ENCODE measurements at places on chromosomes 5 and 9.

- no peak for DNase-seq
Measured at GRCh38 chr5:141574122-141574510, 44.7 kb downstream of the DIAPH1 start.

GRCh38 chr9:77469515-77470231, 178.4 kb downstream of the GNA14 start:
- no peak for DNase-seq

DNA sequence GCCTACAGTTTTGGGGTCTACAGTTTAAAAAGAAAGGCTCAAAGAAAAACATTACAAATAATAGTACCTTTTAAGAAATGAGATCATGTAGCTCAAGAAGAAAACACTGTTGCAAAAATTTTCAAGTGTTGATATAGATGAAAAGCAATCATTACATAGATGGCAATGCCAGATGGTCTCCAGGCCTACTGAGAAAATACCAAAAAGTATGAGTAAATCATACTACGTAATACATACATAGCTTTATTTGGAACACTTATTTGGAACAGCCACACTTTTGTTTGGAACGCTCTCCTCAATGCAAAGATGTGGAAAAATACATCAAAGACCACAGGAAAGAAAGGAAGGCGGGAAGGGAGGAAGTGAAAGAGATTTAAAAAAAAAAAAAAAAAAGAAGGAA, 44.1 kb downstream of the MARCHF11 start:
- no peak for DNase-seq

GRCh38 chr5:40428126-40428525, 251.6 kb upstream of the PTGER4 start:
- DNase-seq, result no peak

- peak; percentile 32 for DNase-seq
Measured at GRCh38 chr9:91101611-91102168, 260.0 kb downstream of the AUH start.

DNA sequence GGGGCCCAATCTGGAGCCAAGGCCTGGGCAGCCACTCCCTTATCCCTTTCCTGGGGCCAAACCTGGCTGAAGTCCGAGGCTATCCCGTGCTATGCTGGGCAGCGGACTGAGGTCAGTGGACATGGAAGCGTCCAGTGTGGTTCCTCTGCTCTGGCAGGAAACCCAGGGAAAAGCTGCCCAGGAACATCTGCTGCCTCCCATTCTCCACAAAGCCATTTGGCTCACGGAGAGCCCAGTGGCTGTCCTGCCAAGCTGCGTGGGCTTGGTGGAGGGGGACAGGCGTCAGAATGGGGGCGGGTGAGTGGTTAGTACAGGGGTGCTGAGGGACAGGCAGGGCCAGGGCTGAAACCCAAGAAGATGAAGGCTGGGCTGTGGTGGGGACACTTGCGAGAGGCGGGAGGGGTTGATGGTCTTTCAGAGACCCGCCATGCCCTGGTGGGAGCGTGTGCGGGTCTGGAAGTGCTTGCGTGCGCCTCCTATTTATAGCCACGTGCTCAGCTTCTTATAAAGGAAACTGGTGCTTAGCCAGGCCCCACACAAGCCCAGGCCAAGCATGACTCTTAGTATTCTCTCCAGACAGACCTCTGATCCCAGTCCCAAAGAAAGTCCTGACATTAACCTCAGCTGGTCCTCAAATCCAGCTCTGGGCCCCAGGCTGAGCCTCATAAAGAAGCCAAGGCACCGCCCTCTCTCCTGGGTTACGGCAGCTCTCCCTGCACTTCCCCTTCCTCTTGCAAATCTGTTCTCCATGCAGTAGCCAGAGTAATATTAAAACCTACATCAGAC, 9.4 kb upstream of the SLC6A7 start:
- no peak for DNase-seq

DNA sequence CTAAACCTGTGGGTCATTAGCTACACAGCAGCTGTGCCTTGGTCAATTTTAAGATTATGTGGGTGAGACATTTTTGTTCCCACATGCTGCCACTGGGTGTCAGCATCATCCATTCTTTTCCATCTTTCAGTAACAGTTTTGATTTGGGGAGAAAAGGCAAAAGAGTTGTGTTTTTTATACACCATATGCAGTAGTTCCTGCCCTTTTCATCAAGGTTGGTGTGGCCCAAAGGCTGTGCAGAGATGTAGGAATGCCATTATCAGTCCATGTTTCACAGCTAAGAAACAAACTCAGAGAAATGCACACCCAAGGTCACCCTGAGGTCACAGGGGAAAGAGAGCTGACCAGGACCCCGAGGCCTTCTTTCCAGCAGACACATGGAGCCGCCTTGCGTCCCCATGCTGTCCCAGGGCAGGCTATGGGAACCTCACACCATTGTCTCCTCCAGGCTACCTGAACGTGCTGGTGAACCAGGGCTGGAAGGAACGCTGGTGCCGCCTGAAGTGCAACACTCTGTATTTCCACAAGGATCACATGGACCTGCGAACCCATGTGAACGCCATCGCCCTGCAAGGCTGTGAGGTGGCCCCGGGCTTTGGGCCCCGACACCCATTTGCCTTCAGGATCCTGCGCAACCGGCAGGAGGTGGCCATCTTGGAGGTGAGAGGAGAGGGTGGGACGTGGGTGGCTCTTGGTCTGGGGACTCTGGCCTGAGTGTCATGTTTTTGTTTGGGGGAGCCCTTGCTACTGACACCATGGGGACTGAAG, 27.8 kb upstream of the GRPEL2 start:
- DNase-seq, result peak; percentile 78

- DNase-seq, result no peak
Measured at GRCh38 chr5:110751902-110752762, 13.3 kb downstream of the SLC25A46 start.

GRCh38 chr5:154373729-154374179, 72.0 kb upstream of the SAP30L start:
- DNase-seq, result no peak

DNA sequence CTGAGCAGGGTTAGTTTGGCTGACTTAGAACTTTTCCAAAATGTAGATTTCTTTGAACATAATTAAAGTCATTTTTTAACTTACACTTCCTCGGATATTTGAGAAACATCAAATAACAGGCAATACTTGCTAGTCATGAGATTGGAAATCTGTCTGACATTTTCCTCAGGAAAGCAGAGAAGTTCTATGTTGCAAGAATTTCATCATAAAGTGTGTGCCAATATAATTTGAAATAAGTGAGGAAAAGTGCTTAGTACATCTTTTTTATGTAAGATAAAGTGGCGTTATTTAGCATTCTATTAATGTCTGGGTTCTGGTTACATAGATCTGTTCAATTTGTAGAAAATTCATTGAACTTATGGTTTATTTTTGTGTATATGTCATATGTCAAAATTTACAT, 48.7 kb upstream of the C5orf47 start:
- DNase-seq, result no peak

GRCh38 chr9:7760014-7760415, 39.6 kb downstream of the DMAC1 start:
- DNase-seq, result no peak

DNA sequence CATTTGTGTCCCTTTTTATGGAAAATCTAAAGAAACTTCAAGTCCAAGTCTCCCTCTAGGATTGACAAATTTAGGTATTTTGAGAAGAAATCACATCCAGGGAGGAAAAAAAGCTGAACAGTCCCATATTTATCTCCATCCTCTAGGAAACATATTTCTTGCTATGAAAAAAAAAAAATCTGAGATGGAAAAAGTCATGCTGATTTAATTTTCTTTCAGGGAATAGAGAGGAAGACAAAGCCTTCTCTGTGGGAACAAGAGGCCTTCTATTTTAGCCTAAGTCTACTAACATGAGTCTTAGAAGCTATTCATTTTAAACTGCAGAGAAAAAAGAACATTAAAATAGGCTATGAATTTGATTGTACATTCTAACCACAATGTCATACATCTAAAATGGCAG, 63.1 kb upstream of the CDK5RAP2 start:
- DNase-seq, result no peak

GRCh38 chr9:110571801-110572483, 7.6 kb downstream of the SVEP1 start:
- DNase-seq, result no peak

GRCh38 chr5:79512471-79513307, 1.2 kb downstream of the HOMER1 start:
- DNase-seq, result peak; percentile 48

DNA sequence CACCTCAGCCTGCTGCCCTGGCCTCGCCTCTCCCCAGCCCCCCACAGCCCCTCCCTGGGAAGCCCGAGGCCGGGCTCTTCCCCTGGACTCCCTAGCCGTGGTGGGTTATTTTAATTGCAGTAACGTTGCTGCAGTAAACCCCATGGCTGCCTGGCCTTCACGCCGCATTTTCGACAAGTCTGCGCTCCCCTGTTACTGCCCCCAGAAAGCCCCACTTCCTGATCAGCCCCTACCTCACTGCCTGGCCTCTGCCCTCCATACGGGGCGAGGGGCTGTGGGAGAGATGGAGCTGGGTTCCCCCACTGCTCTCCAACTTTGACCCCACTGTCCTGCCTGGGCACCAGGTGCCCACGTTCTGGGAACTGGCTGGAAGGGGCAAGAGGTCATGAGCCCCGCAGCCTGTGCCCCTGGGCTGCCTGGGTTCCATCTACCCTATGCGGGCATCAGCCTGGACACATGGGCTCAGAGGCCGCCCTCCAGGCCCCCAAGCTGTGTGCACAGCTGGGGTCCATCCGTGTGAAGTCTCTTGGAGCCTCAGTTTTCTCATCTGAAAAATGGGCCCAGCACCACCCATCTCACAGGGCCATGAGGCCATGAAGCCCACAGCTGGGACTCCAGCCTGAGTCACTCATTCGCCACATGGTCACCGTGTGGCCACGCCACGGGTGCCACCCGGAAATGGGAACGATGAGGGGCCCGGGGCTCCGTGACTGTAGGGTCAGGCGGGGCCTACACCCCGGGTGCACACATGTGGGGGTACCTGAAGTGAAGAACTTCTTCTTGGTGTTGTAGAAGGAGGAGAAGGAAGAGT, 11.5 kb downstream of the EGFL7 start:
- no peak for DNase-seq

DNA sequence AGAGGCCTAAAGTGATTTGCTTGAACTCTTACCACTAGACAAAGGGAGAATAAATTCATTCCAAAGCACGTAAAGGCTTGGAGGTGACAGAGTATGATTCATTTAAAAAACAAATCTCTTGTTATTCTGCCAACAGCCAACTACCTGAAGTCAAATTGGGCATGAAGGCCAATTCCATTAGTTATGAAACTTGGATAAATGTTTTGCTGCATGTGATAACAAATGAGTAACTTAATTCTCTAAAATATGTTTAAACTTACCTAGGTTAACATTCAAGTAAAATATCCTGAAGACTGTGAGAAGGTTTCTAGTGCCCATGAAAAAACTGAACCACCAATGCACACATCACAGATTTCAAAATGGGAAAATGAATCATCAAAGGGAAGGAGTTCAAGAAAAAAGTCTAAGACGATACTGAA, 120.1 kb upstream of the TSLP start:
- no peak for DNase-seq

- no peak for DNase-seq
Measured at GRCh38 chr5:143319437-143320227, 83.9 kb downstream of the NR3C1 start.

DNA sequence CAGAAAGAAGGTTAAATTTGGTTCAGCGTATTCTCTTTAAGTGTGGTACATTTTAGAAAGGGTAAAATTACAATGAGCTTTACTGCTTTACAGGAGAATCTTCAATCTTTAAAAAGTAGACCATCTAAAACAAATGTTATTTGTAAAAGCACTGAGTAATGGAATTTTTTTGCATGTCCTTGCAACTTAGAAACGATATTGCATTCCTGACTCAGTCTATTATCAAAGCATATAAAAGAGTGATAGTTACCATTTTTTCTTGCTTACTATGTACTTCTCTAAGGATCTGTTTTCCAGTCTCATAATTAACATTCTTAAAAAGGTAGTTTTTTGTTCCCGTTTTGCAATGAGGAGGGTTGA, 55.5 kb upstream of the TNFAIP8 start:
- DNase-seq, result no peak

GRCh38 chr5:27129926-27130325, 91.5 kb upstream of the CDH9 start:
- no peak for DNase-seq

DNA sequence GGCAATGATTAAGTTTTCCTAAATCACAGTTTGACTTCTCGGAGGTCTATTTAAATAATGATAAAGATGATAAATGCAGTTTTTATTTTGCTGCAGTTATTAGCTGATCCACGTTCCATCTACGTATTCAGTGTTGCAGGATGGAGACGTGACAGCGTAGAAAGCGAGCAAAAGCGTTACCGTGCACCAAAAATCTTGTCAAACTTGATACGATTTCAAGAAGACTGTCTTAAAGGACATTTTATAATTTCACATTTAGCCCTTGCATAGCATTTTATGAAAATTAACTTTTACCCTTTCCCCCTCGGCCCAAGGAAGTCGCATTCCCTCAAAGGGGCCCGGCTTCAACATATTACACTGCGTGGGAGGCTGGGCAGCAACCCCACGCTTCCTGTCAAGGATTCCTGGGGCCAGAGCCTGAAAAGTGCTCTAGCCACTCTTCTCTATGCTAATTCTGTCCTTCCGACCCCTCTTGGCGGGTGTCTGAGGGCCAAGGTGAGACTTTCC, 7.1 kb upstream of the PURA start:
- DNase-seq, result no peak

DNA sequence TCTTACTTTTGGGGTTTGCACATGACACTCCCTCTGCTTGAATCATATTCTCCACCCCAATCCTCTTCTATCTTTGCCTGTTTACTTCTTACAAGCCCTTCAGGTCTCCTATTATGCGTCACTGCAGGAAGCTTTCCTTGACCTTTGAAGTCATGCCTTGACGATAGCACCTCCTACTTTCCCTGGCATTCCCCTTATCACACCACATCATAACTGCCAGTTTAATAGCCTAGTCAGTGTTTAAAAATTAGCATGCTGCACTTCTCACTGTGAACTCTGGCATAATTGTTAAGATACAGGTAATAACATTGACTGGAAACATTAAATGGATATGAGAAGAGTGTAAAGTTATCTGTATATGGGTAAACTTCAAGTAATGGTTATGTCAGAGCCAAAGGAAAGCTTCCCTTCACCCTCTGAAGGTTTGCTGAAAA, 37.1 kb upstream of the CEP120 start:
- DNase-seq, result no peak

- DNase-seq, result peak; percentile 75
Measured at GRCh38 chr9:19127871-19128500, 694 bp upstream of the PLIN2 start.
